ENCODE measurements at places on chromosomes 2 and 18.

- DNase-seq = no peak
Measured at GRCh38 chr2:45748239-45748638, 96.8 kb downstream of the PRKCE start.

DNA sequence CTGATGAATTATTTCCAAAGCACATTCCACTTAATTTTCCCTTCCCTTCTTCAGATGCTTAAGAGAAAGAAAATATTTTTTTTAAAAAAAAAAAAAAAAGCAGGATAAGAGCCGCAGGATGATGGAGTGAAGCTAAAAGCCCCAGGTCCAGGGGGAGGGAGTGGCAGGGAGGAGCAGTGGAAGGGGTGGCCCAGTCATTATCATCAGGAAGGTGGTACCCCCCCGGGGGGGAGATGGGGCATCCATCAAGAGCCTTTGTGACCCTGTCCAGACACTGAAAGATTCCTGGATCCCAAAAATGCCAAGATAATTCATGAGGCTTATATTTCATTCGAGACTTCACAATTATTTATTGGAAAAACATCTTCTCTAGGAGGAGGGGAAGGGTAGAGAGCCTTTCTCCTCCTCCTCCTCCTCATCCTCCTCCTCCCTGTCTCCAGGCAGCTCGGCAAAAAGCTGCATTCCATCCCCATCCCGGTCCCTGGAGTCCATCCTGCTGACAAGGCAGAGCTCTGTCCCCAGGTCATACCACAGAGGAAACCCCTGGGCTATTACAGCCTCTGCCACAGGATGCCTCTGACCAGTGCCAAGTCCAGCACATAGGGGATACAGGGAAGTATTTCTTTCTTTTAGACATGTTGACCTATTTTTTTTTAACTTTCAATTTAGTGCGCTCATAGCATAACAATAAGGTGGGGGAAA lies 125.3 kb downstream of the TWIST2 start:
- DNase-seq = no peak

DNA sequence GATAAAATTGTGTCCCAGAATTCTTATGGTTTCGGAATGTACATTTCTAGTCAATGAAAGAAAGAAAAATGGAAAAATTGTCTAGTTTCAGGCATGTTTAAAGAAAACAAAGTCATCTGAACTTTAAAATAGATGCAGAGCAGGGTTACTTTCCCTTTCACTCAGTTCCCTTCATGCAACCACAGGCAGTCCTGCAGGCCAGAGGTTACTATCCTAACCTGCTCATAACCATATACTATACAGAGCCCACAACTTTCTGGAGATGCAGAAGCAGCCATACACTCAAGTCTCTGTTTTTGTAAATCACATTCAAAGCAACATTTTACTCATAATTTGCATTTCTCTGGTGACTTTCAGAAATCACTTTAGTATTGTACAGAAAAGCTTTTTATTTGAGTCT lies 690.3 kb downstream of the MBD2 start:
- no peak for DNase-seq

DNA sequence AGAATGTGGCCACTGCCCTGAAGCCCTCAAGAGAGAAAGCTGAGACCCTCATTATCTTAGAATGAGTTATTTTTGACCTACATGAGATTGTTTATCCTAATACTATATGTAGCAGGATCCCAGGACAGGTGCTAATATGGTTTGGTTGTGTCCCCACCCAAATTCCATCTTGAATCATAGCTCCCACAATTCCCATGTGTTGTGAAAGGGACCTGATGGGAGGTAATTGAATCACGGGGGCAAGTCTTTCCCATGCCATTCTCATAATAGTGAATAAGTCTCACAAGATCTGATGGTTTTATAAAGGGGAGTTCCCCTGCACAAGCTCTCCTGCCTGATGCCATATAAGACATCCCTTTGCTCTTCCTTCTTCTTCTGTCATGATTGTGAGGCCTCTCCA lies 76.8 kb downstream of the CCBE1 start:
- DNase-seq = no peak

GRCh38 chr18:45837283-45838070 lies 12.0 kb downstream of the SIGLEC15 start:
- peak; percentile 21 for DNase-seq

GRCh38 chr2:118224895-118225311 lies 136.6 kb downstream of the INSIG2 start:
- DNase-seq = no peak

DNA sequence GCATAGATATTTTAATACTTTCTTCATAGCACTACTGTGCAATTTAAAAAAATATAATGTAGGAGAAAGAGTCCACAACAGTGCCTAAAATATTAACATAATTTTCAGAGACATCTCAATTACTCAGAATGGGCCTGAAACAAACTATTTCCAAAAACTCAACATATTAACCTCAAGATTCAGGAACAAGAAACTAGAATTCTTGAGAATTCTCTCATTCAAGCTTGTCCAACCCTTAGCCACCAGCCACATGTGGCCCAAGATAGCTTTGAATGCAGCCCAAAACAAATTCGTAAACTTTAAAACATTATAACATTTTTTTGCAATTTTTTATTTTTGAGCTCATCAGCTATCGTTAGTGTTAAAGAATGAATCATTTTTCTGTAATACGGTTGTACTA lies 35.2 kb downstream of the LNPK start:
- DNase-seq = no peak

GRCh38 chr2:181352158-181352557 lies 105.0 kb upstream of the ITGA4 start:
- DNase-seq = no peak

DNA sequence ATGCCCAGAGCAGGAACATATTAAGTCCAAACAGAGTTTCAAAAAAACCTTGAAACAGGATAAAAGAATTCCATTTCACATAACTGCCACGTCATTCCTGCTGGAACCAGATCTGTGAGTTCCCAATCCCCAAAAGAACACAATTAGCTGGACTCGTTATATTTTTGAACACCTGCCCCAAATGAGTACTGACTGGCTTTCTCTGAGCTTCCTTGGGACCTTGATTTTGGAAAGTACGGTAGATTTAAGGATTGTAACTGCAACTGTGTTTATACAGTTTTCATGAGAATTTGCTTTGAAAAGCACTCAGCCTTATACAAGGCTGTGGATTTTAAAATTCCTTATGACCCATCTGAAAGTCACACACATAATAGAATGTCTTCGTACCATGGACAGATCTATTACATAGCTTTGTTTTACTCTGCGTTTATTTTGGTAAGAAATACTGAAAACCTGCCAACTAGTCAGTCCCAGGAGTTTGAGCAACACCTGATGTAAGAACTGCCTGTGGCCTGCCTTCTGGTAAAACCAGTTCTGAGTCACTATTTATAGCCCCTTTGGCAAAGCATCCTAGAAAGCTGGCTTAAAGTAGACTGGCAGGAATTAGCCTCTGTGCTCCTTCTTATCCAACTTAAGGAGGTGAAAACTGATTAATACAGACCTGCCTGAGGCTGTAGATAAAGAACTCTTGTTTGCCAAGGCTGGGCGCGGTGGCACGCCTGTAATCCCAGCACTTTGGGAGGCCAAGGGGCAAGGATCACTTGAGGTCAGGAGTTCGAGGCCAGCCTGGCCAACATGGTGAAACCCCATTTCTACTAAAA lies 48.1 kb downstream of the MERTK start:
- DNase-seq = no peak

DNA sequence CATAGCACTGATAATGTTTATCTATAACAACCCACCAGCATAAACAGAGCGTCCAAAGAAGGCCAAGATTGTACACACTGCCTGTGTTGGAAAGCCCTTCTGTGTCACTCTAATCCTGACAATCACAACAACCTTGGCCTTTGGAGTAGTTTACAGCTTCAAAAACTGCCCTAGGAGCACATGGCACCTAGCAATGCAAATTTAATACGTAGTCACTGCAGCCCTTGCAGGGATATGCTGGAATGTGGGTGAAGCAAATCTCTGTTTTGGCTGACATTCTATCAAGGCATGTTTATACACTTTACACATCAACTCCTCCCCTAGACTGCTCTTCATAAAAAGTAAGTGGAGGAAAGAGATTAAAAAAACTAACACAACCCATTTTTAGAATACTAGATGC lies 66.8 kb downstream of the GRB14 start:
- no peak for DNase-seq
